ENCODE measurements at places on chromosomes 3 and 15.

- DNase-seq, result no peak
Measured at GRCh38 chr3:195896361-195897080, 11.8 kb downstream of the TNK2 start.

DNA sequence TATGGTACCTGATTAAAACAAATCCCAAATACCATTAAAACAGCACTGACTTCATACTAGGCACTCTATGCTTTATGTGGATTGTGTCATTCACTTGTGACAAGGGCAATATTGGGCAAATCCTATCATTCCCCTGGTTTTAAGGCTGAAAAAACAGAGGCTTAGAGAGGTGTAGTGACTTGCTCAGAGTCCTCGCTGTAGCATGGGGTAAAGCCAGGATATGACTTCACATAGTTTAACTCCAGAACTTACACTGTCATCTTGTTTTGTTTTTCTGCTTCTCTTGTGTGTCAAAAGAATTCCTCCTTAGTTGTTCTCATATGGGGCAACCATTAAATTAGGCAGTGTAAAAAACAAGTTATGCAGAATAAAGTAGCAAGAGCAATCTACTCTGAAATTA, 40.3 kb upstream of the ICE2 start:
- no peak for DNase-seq

- DNase-seq, result no peak
Measured at GRCh38 chr3:11995120-11995519, 9.1 kb upstream of the SYN2 start.

- no peak for DNase-seq
Measured at GRCh38 chr3:174955513-174956016, 96.4 kb downstream of the NAALADL2 start.

DNA sequence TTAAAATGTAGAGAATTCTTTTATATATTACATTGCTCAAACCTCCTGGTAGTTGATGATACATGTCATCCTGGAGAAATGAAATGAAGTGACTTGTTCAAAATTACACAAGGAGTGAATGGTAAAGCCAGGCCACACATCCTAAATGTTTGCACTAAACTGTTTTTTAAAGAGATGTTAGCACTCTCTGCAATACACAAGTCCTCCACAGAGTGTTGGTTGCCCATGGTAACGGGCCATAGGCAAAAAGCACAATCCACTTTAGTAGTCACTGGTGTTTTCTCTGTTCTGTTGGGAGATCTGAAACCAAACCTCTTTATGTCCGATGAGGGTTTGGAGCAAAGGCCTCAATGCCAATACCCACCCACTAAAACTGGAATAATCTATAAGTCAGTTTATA, 907.4 kb downstream of the NTRK3 start:
- no peak for DNase-seq

- DNase-seq, result no peak
Measured at GRCh38 chr15:63601704-63602185, 4.6 kb downstream of the FBXL22 start.

- DNase-seq, result no peak
Measured at GRCh38 chr15:64901914-64902313, 9.8 kb upstream of the ANKDD1A start.

Measured in activated T-cell treated with anti-CD3 and anti-CD28 coated beads, Interleukin-2, amount 50 U/mL, for 1 hour (primary cell).